T-helper 2 cell (primary cell): ENCODE measurements at places on chromosomes 12 and 14.

- DNase-seq, result no peak
These were observed 40.5 kb downstream of the BTG1 start for GRCh38 chr12:92105110-92105509.

DNA sequence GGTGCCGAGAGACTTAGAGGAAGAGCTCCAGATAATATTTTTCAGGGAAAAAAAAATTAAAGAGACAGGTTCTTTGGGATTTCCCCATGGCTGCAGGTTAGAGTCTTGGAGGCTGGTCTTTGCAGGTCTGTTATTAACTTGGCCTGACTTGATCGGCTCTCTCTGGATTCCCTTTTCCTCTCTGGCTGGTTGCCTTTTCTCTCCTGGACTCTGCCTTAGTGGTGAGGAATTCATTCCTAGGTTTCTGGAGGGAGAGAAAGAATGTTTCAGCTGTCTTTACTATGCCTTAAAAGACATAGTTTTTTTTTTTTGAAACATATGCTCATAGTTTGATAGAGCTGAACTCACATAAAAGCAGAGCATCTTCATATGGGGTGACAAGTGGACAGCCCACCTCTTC, 336.3 kb downstream of the BMP4 start:
- DNase-seq, result no peak

GRCh38 chr14:99117671-99118045, 154.3 kb downstream of the BCL11B start:
- DNase-seq, result no peak

DNA sequence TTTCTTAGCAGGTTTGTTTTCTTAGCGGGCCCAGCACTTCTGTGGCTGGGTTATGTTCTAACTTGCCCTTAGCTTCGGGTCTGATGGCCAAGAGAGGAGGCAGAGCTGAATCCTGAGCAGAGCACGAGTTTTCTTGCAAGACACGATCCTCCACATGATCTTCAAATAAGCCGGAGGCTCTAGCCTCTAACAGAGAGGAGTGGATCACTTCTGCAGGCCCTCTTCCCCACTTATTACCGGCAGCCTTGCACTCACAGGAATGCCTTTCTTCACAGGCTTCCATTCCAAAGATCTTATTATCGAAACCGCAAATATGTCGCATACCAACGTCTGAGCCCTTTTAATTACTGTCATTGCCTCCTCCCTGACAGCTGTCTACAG, 79.5 kb downstream of the SINHCAF start:
- no peak for DNase-seq

DNA sequence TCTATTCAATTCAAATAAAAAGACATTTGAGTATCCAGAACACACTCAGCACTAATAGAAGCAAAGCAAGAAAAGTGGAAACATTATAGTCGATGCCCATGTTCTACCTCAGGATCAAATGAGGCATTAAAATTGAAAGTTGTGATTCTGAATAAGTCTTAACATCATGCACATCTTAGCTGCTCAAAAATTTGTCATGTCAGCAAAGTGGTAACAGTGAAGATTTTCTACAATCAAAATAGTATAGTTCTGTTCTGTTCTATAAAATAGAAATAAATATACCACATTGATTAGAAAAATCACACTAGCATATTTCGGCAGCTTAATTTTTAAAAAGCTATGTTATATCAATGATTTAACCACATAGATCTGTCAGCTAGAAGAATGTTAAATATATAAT, 74.7 kb downstream of the ERGIC2 start:
- DNase-seq, result no peak

GRCh38 chr14:77212943-77213678, 31.5 kb downstream of the TMEM63C start:
- DNase-seq, result no peak

- no peak for DNase-seq
These were observed 264.7 kb downstream of the RAD51B start for GRCh38 chr14:68084256-68084655.

GRCh38 chr14:36981832-36982529, 190.4 kb downstream of the SLC25A21 start:
- DNase-seq, result no peak

- no peak for DNase-seq
These were observed 242.7 kb upstream of the SFSWAP start for GRCh38 chr12:131468206-131468605.

GRCh38 chr12:89920866-89921265, 212.2 kb upstream of the ATP2B1 start:
- DNase-seq, result no peak

DNA sequence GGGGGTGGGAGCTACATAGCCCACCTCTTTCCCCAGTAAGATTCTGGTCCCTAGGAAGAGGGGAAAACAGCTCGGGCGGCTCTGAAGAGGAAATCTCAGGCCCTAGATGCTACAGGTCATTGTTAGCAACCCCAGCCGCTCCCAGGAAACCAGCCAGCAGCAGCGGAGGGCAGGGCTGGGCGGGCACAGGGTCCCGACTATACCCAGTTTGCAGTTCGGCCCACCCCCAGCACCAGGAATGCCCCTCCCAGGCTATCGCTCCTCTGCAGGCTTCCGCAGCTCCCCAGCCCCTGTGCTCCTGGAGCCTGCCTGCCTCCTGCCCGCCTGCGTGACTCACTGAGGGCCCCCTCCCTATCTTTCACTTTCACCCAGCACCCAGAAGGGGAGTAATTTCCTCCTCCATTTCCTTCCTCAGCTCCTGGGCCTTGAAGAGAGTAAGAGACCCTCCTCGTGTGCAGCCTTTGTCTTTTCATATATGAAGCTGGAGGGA, 27.2 kb upstream of the PNMA1 start:
- DNase-seq, result peak; percentile 79

GRCh38 chr12:48189331-48190125, 6.1 kb downstream of the CCDC184 start:
- DNase-seq, result peak; percentile 40

- no peak for DNase-seq
These were observed 28.7 kb downstream of the FNTB start for GRCh38 chr14:65015391-65015790.

DNA sequence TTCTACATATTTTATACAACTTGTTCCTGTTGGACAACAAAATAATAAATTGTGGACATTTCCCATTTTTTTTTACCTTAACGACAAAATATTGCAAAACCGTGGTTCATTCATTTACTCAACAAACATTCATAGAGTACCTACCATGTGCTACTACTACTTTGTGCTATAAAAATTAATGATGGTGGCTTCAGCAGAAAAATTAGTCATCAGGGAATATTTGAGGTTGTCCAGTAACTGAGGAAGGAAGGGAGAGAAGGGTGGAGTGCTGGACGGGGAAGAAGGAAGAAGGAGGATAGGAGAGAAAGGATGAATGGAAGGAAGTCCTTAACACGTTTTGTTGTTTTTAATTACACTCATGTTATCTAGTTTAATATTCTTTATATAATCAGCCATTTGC, 53.7 kb downstream of the PPFIBP1 start:
- no peak for DNase-seq

GRCh38 chr14:26175658-26176057, 422.2 kb downstream of the NOVA1 start:
- DNase-seq, result no peak

DNA sequence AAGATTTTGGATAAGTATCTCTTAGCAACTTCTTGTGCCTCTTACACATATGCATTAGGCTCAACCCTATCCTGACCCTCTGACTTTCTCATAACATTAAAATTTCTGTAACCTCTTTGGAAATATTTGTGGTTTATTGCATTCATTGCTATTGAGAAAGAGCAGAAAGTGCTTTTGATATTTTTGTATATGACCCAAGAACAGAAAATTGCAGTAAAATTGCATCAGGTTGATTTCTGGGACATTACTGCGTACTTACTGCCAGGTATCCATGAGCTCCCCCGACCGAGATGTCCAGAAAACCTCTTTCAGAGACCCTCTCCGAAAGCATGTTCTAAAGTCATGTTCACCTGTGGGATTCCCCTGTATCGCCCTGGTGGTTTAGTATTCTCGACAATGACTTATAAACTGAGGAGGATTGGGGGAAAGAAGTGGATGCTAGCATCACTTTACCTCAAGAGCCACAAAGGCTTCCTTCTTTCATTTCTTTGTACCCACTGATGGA, 14.5 kb upstream of the IL22 start:
- no peak for DNase-seq

DNA sequence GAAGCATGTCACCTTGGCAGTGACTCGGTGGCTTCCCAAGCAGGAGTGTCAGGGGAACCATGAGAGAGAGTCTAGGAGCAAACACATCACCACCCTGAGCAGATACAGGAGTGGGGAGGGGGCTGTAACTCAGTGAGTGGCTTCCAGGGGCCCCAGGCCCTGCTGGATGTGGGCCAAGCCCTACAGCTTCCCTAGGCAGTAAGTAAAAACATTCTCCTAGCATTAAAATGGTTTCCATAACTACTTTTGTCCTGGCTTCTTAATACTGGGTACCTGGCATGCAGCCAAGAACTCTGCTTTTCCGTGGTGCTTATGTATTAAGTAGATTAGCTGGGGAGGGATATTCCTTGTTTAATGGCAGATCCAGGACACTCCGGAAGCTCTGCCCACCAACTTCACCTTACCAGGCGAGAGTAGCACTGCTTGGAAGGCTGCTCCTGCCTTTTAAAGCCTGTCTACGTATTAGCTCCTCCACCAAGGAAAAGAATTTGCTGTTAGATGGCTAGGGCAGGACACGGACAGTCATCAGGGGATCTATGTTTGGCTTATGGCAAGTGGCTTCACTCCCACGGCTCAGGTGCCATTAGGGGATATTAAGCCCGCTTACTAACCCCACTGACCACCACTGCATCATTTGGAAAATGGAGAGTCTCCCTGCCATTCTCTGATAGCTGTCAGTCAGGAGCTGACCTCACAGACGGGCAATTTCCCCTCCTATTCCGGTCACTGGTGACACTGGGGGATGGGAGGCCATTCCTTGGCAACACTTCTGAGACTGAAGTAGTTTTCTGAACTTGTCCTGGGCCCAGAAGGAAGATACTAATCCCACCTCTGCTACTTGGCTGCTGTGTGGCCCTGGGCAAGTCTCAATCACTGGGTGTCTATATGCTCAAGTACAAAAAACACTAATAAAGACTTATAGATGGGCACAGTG, 22.8 kb downstream of the OTUB2 start:
- no peak for DNase-seq

- no peak for DNase-seq
These were observed 24.6 kb downstream of the FAM222A start for GRCh38 chr12:109738209-109738608.

DNA sequence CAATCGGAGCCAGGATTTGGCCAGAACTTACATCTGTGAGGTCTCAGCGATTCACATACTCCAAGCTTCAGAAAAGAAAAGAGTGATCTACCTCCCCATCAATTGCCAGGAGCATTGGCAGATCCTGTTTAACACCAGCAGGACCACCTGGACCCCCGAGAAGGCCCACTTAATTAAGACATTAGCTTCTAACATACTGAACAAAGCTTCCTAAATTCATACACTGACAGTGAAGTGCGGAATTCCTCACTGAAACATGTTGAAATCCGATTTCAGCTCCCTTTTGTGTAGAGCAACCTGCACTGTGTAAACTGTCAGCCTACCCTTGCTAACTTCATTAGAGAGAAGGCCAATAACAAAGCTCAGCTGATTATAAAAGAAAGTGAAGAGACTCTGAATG, 274.0 kb downstream of the NOVA1 start:
- no peak for DNase-seq

DNA sequence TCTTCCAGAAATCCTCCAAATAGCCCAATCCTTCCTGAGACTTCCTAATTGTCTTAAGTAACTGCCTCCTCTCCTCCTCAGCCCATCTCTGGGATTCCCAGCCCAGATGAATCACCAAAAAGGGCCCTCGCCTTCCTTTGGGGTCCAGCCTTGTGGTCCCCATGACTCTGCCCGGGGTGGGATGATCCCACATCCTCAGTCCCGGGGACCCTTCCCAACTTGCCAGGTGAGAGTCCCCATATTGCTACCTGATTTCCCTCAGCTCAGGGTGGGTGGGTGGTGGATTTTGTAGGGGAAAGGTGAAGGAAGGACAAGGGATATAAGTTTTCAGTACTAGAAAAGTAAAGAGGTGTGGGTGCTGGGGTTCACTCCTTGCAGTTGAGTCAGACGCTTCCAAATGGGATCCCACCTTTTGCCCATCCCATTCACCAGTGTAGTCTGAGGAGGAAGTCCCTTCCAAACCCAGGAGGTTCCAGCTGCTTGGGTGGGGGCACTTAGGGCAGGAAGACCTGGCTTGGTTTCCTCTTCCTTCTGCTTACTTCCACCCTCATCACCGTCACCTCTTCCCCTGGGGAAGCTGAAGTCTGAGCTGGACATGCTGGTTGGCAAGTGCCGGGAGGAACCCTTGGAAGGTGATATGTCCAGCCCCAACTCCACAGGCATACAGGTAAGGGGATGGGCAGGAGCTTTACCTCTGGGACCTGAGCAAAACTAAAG, 5.6 kb downstream of the GLI1 start:
- no peak for DNase-seq

- DNase-seq, result no peak
These were observed 92.7 kb downstream of the LRRC74A start for GRCh38 chr14:76918782-76919394.
